ENCODE measurements at places on chromosomes 13 and 19.
A peak's percentile ranks its signal among the peaks of the same experiment; 100 is the strongest.

DNA sequence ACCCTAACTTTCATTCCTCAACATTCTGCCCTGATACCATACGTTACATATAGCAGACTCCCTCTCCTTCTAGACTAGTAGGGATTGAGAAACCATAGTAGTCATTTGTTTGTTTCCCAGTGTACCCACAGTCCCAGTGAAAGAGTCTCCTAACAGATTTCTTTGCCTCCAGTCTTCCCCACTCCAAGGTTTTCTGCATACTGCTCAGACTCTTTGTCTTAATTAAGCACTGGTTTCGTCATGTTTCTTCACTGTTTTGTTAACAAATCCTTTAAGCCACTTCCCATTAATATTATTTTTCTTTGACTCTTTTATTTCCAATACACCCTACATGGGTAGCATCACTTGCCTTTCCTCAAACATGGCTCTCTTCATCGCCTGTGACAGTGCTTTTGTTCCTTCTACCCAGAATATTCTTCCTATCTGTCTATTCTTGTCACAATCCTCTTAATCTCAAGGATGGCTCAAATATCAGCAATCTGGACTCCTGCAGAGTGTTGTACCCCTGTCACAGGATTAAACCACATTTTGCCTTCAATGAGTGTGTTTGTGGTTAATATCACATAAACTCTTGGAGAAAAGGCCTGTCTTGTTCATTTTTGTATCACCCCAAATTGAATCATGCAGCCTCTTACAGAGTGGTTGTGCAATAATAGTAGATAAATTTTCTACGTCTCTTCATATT, 92.7 kb upstream of the KLF12 start:
- DNase-seq: no peak

- no peak for DNase-seq
Observed at GRCh38 chr13:36804588-36804987, 14.4 kb upstream of the RFXAP start.

DNA sequence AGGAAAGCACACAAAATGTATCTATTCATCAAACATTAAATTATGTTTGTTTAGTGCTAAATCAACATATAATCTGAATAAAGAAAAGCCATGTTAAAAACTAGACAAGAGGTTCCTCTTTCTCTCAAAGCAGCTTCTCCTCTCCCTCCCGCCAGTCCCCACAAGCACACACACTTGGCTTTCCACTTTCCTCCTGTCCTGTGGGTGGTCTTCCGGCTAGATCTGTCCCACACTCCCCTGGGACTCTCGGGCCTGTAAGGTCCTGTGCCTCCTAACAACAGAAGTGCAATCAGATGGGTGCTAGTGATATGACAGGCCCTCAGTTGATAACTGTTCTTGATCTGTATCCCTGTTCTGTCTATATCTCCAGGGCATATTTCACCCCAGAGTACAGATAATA, 45.6 kb upstream of the RAP2A start:
- no peak for DNase-seq

DNA sequence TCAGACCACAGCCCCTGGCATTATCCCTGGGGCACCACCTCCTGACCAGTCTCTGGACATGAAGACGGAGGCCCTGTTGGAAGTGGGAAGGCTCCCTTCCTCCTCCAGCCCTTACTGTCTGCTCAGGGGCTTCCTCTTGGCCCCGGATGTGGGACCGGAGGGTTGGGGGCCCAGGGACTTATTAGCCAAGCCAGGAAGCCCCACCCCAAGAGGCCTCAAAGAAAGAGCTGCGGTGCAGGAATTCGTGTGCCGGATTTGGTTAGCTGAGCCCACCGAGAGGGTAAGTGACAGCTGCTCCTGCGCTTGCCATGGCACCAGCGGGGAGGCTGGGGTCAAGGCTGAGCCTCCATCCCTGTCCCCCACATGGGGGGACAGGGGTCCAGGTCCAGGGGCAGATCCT, at the start of gene RETN:
Gene RETN, plus strand, starts transcription at position 208 of the 400 bp plus-strand sequence. CDS start 278 bp downstream, outside the sequence.
- DNase-seq: no peak

DNA sequence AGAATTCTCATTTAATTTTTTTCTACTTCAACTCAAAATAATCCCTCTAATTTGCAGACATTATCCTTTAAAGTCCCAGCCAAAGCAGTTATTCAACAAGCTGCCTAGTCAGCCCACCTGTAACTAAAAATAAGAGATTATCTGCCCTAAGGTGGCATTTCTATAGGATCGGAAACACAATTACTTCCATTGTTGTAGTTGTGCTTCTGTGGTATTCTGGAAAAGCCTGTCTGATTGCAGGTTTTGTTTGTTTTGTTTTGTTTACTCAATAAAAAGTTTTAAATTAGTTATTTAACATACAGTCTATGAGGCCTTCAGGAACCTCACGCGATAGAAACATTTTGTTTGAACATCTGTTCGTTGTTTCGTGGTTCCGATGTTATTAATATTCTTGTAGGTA, 101.0 kb downstream of the ZIC5 start:
- no peak for DNase-seq

DNA sequence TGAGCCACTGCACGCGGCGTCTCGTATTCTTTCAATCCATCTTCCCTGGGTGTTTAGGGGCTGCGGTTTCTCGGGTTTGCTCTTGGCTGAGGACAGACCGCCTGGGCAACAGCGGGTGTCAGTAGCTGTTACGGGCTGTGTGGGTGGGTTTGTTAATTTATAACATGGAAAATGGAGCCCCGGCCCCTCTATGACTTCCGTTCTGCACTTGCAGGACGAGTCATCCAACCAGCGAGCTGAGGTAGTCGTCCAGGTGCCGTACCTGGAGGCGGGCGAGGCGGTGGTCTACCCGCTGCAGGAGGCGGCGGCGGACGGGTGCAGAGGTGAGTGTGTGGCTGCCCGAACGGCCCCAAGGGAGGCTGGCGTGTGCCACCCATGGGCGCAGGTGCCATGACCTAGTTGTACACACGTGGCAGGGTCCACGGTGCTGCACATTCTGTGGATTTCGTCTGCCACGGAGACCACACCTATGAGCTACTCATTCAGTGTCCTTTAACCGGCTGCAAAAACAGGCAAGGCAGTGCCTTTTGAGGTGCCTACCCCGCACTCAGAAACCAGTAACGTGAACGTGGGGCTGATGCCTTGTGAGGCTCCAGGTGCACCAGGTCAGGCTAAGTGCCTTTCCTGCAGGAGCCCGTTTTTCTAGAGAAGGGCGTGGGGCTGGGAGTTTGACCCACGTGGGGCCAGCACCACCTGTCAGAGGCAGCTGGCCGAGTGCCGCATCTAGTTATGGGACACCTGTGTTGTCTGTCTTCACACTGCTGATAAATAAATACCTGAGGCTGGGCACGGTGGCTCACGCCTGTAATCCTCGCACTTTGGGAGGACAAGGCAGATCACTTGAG, 10.9 kb downstream of the POLR2E start:
- DNase-seq: peak; percentile 21

GRCh38 chr19:23771761-23772674, 13.3 kb upstream of the ZNF681 start:
- DNase-seq: no peak

DNA sequence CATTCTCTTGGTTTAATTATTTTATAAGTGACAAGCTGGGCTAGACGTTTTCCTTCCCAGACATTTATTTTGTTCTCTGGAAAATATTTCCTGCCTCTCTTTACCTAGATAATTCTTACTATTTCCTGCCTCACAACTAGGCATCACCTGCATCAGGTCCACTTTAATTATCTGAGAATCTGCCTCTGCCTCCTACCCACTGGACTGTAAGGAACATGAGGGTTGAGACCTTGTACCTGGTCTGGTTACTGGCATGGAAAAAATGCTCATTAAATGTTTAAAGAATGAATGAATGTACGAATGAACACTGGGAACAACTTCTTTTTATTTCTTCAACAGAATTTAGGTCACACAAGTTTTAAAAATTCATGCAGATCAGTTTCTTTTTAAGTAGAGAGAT, 13.4 kb upstream of the METTL21C start:
- no peak for DNase-seq

- DNase-seq: no peak
Observed at GRCh38 chr13:26225896-26226617, 3.9 kb upstream of the RNF6 start.

- peak; percentile 76 for DNase-seq
Observed at GRCh38 chr13:100203696-100204367, 114.9 kb downstream of the PCCA start.

GRCh38 chr19:17846146-17846545, 1.6 kb downstream of the JAK3 start:
- DNase-seq: no peak

DNA sequence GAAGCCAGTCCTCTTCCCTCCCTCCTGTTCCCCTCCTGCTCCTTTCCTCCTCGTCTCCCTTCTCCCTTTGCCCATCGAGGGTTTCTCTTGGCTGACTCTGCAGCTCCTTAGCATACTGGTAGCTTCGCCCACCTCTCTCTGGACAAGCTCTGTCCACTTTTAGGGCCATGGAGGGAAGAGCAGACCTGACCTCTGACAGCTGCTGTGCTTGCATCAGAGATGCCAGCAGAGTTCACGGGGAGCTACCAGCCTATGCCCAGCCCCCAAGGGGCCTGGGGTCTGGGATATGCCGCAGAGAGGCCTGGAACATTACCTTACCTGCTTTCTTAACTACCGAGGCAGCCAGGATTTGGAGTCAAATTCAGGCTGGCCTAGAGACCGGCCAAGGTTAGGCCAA, 19.7 kb downstream of the LYL1 start:
- DNase-seq: no peak

- DNase-seq: no peak
Observed at GRCh38 chr19:17454576-17455071, 6.1 kb downstream of the NXNL1 start.

- no peak for DNase-seq
Observed at GRCh38 chr19:18397242-18398202, at the start of gene LRRC25. TSS of gene LRRC25 (minus strand) at chr19:18397622. CDS start at chr19:18396963, 659 bp downstream.

DNA sequence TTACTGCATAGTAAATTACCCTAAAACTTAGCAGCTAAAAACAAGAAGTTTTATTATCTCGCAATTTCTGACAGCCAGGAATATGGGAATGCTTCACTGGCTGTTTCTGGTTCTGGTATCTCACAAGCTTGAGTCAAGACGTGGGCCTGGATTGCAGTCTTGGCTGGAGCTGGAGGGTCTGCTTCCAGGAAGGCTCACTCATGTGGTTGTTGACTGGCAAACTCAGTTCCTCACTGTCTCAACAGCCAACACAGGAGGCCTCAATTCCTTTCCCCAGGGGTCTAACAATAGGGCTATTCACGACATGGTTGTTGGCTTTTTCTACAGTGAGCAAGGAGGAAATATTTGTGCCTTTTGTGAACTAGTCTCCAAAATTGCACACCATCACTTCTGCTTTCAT, 146.3 kb downstream of the GPC5 start:
- DNase-seq: no peak

DNA sequence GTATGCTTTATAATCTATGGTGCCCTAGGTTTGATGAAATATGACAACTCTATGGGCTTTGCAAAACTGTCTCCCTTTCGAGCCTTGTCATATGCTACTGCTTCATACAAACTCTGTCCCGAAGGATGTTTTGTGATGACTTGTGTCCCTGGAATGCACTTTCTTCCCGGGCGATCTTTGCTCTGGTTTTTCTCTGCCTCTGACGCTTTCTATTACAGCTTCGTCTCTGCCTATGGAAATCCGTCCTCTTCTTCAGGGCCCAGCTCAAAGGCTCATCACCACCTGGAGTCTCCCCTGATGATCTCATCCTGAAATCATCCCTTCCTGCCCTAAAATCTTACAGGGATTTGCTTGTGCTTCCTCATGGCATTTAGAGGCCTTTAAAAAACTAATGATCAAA, 191.5 kb upstream of the KL start:
- peak; percentile 94 for DNase-seq

DNA sequence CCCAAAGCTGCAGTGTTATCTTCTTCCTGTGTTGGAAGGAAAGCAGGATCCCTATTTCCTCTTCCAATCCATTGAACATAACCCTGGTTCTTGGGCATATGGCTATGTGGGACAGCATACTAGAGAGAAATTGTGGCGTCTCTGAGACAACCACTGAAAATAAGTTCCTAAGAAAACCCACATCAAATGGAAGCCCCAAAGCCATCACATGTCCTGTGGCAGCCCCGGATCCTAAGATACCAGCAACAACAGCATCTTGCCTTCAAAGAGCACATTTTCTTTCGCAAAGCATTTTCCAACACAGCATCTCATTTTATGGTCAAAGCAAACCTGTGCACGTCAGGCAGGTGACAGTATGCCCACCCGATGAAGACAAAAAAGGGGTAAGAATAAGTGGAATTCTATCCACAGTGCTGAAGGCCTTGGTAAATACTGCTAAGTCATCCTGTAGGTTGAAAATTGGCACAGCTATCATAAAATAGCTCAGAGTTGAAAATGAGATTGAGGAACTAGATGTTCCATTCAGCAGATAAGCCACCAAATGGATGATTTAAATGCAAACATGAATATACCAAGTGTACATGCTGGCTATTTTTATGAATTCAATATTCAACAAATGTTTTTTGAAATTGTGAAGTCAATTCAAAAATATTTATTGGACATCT, 232.2 kb downstream of the DLEU7 start:
- no peak for DNase-seq

GRCh38 chr19:6150289-6150688, 14.8 kb downstream of the ACSBG2 start:
- no peak for DNase-seq

GRCh38 chr13:33873251-33873908, 55.4 kb downstream of the RFC3 start:
- no peak for DNase-seq

DNA sequence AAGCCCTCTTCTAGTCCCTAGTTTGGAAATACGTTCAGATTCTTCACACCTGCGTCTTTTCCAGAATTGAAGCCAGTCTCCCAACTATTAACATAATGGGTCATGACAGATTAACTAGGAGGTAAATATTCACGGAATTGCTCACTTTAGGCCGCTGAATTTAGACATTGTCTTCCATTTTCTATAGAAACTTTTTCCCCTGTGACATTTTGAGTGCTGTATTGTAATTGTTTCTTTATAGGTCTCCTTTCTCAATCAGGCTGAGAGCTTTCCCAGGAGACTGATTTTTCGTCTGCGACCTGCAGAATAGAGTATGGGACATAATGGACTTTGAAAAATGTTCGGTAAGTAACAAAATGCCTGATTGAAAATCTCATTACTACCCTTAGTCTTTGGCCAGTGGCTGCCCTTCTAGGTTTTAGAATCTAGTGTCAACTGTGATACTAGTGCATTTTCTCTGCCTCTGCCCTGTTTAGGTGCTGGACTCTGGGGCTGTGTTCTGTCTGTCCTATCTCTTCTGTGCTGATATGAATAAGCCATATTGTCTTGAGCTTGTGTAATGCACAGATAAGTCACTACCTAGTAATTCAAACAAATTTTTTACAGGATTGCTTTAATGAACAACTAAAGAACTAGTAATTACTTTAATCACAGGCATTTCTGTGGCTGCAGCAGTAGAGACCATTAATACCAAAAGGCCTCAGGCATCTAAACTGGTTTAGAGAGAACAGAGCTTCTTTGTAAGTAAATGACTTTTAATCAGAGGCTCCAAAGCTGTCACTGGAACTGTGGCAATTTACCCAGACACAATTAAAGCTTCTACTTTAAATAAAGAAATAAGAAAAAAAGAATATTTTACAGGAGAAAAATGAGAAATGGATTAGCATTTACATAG, 122.4 kb upstream of the FREM2 start:
- DNase-seq: no peak

Data from RCC 7860 (cell line).